ENCODE measurements at places on chromosomes 2 and 18.

GRCh38 chr2:118856330-118856977, 9.0 kb upstream of the EN1 start:
- no peak for DNase-seq

GRCh38 chr2:100627330-100628300, 64.8 kb downstream of the PDCL3 start:
- DNase-seq: no peak

GRCh38 chr2:138291805-138292204, 209.8 kb upstream of the SPOPL start:
- no peak for DNase-seq

DNA sequence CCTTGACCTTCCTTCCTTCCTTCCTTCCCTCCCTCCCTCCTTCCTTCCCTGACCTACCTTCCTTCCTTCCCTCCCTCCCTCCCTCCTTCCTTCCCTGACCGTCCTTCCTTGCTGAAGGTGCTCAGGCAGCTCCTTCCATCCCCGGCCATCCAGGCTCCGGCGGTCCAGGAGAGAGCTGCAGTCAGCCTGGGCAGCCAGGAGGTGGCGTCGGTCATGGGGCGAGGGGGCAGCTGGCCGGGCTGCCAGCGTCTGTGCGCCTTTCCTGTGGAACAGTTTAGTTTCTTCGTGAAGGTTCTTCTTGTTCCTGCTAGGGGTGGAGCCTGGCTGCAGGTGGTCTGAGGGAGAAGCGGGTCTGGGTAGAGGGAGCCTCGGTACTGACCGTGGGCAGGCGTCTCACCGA, 15.7 kb downstream of the GPR35 start:
- no peak for DNase-seq
